SW480 (cell line): ENCODE measurements at places on chromosomes 7 and 10.

DNA sequence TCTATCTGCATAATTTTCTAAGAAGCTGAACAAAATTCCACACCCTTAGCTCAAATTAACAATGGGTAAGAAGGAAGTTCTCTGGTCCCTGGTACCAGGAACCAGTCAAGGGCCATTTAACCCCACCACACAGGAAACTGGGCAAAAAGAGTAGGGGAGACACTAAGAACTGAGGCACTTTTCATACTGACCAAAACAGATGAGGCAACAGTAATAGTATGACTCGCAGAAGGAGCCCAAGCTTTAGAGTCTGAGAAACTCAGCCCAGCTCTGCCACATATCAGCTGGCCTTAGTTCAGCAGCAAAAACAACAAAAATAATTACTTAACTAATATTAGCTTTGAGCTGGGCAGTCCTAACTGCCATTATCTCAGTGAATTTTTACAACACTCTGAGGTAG, 221.2 kb downstream of the FAM107B start:
- no peak for DNase-seq

- DNase-seq, result no peak
Observed at GRCh38 chr7:128172963-128173362, 68.1 kb upstream of the LEP start.

GRCh38 chr10:122390271-122390670, 15.8 kb downstream of the PLEKHA1 start:
- DNase-seq, result no peak

DNA sequence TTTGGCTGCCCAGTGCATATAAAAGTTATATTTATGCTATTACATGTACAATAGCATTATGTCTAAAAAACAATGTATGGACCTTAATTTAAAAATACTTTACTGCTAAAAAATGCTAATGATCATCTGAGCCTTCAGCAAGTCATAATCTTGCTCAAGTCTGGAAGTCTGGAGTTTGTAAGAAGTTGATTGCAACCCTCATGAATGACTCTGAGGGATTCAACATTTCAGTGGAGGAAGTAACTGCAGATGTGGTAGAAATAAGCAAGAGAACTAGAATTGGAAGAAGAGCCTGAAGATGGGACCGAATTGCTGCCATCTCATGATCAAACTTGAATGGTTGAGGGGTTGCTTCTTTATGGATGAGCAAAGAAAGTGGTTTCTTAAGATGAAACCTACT, 13.0 kb upstream of the ADAMTS14 start:
- no peak for DNase-seq

GRCh38 chr7:20642166-20642565, 26.7 kb downstream of the ABCB5 start:
- DNase-seq, result no peak

DNA sequence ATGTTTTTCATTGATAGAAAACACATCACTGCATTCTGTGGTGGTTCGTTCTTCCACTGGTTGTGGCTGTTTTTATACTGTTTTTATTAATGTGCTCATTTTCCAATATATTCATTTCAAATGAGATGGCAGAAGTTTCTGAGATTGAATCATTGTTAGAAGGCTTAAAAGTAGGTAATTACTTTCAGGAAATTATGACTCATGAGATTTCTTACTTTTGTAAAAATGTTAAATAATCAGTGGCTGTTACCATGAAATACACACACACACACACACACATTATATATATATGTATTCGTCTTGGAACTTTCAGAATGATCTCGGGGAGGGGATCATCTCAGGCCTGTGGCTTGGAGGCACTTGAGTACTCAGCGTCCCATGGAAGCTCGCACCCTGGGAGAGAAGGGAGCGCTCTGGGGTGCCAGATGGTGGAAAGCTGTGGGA, 66.1 kb downstream of the ZMYND11 start:
- DNase-seq, result no peak

- DNase-seq, result no peak
Observed at GRCh38 chr7:117153016-117153545, 169.8 kb downstream of the WNT2 start.

GRCh38 chr10:47334466-47335295, 12.4 kb downstream of the GDF2 start:
- DNase-seq, result no peak

- no peak for DNase-seq
Observed at GRCh38 chr10:61589547-61590243, 73.0 kb upstream of the CABCOCO1 start.
